GM03348 (cell line): ENCODE measurements at places on chromosomes 7 and 10.

DNA sequence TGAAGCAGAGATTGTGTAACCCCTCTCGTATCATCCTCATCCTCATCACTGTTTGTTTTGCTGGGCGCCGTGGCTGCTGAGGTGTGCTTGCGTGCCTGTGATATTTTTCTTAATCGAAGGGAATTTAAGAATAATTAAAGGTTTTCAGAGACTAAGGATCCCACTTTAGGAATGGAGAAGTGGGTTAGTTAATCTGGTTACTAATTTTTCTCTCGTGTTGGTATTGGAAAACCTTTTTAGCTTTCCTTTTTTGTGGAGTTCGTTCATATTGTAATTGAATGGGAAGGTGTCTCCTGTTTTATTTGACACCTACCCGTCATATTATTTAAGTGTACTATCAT, 1.3 kb downstream of the UBN2 start:
- no peak for DNase-seq

- no peak for DNase-seq
These were observed 305.6 kb downstream of the ARL4A start for GRCh38 chr7:12993025-12993424.

GRCh38 chr10:28077889-28078288, 79.0 kb upstream of the ODAD2 start:
- DNase-seq = peak; percentile 37

- no peak for DNase-seq
These were observed 7.3 kb downstream of the WDFY4 start for GRCh38 chr10:48691812-48692528.

DNA sequence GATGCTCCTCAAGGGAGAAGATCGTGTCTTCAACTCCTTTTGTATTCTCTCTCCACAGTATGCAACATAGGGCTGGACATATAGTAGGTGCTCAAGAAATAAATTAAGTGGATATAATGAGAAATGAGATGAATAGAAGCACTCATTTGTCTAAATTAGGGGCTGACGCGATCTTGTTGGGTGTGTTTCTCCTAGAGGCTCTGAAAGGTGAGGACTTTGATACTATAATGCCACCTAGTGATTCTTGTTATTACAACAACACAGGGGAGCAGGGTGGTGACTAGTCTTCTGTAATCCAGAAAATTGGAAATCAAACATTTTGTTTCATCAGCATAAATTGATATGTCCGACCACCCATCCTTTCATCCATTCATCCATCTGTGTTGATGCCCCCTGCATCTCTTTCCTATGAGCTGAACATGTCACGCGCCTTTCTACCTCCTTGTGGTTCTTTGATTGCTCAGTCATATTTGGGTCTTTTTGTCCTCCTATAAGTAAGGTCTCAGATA, 3.5 kb upstream of the CFAP58 start:
- DNase-seq = peak; percentile 63
